ENCODE measurements at places on chromosomes 1 and 21.

- peak; percentile 24 for DNase-seq
Observed at GRCh38 chr1:19439464-19440171, 45.7 kb downstream of the CAPZB start.

- DNase-seq, result no peak
Observed at GRCh38 chr1:99963041-99963795, 6.6 kb upstream of the SLC35A3 start.

DNA sequence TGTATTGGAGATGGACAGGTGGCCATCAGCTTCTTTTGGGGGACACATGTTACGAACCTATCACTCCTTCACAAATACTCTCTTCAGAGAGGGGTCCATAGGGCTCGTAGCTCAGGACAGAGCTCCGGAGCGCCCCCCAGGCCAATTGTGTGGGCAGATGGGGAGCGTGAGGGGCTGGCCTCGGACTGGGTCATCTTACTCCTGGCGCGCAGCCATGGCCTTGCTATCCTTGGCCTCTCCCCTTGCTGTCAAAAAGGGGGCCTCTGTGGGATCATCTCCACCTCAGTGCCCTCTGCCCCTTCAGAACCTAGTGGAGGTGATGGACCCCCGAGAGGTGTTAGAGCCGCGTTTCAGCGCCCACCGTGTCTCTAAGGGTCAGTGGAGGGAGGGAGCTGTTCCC is 35.0 kb downstream of the ATP5PO start:
- no peak for DNase-seq

GRCh38 chr1:53942127-53942957 is 3.2 kb downstream of the IFT25 start:
- no peak for DNase-seq

- no peak for DNase-seq
Observed at GRCh38 chr1:36834586-36834985, 199.7 kb downstream of the GRIK3 start.

DNA sequence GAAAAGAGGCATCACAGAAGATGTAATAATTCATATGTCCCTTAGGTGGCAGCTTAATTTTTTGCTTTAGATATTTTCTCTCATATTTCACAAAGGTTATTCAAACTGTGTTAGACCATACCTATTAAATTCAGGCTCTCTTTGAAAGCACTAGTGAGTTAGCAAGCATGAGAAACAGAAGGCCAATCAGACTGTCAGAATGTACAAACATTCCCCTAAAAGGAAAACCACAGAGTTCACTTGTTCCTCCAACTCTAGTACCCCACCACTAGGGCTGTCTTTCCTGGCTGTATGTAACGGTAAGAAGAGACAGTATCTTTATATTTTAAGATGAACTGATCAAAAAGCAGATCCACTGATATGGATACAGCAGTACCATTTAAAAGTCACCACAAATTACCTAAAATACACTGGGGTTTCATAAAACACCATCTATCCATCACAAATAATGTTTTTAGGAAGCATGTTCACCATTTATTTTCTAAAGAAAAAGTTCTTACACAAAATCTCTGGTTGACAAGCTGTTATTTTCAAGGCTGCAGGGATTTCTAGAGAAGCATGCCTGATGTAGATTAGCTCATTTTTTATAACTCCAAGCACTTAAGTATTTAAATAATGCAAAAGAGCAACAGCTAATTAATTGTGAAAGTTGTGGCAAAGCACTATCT is 1.8 kb downstream of the ARPC5 start:
- DNase-seq, result peak; percentile 83

GRCh38 chr1:47449822-47450552 is 12.1 kb downstream of the FOXD2 start:
- DNase-seq, result peak; percentile 43

DNA sequence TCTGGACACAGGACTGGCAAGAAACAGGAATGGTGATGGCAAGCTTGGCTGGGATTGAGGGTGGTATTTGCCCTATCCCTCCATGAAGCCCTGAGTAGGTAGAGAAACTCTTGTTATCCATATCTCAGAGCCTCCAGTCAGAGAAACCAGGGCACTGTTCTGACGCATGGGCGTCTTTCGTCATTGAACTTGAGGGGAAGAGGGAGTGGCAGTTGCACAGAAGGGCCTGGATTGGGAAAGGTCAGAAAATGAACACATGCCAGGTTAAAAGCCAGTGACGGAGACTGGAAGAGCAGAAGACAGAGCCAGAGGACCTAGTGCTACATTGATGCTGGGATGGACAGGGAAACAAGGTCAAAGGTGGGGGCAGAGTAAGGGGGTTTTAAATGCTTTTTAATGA is 516.7 kb downstream of the PLPP3 start:
- DNase-seq, result no peak

GRCh38 chr1:107899655-107900054 is 65.3 kb downstream of the VAV3 start:
- DNase-seq, result no peak

DNA sequence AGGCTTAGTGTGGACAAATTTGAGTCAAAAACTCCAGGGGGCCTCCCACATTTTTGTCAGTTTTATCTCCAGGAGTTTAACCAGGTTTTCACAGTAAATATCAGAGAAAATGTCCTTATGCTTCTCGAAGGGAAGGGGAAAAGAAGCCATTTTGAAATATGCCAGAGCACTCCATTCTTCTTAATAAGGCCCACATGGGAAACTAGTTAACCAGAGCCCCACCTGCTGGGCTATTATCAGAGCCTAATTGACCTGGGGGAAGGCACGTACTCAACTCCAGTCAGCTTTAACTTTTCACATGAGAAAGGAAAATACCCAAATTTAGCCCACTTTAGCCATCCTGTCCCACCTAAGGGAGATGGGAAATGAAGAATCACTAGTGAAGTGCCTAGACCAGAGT is 296.3 kb downstream of the PTBP2 start:
- DNase-seq, result no peak

GRCh38 chr1:238488401-238488800 is 597.7 kb upstream of the ZP4 start:
- no peak for DNase-seq

- no peak for DNase-seq
Observed at GRCh38 chr21:43717967-43718871, 710 bp upstream of the PDXK start.

- DNase-seq, result no peak
Observed at GRCh38 chr1:27567146-27567526, 36.8 kb downstream of the AHDC1 start.

DNA sequence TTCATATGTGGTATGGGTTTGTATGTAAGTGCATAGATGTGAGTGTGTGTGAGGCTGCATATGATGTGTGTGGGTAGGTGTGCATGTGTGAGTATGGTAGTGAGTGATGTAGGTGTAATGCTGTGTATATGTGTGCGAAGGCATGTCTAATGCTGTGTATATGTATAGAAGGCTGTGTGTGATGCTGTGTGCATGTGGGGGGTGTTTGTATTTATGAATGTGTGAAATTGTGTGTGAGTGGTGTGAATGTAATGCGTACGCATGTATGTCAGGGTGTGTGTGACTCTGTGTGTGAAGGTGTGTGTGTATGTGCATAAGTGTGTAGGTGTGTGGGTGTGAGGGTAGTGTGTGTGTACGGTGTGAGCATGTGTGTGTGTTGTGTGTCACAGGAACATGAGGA is 300.0 kb downstream of the OMA1 start:
- DNase-seq, result no peak

GRCh38 chr1:219367496-219367895 is 193.8 kb downstream of the LYPLAL1 start:
- no peak for DNase-seq

DNA sequence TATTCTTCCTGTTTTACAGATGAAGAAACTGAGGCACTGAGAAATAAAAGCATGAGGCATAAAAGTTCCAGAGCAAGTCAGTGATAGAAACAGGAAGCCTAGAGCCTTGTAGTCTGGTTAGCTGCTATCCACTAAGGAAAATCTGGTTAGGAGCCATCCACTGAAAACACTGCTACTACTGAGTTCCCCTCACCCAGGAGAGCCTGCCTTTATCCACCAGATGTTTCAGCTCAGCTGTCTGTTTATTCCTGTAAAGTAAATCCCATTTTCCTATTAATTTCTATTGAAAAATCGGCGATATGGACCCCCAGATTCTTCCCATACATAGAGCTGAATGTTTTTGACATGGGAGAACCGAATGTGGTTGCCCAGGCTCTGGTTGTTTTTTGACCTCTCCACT is 63.7 kb upstream of the LMO4 start:
- no peak for DNase-seq

- peak; percentile 71 for DNase-seq
Observed at GRCh38 chr1:53047737-53048736, 14.0 kb upstream of the PODN start.

DNA sequence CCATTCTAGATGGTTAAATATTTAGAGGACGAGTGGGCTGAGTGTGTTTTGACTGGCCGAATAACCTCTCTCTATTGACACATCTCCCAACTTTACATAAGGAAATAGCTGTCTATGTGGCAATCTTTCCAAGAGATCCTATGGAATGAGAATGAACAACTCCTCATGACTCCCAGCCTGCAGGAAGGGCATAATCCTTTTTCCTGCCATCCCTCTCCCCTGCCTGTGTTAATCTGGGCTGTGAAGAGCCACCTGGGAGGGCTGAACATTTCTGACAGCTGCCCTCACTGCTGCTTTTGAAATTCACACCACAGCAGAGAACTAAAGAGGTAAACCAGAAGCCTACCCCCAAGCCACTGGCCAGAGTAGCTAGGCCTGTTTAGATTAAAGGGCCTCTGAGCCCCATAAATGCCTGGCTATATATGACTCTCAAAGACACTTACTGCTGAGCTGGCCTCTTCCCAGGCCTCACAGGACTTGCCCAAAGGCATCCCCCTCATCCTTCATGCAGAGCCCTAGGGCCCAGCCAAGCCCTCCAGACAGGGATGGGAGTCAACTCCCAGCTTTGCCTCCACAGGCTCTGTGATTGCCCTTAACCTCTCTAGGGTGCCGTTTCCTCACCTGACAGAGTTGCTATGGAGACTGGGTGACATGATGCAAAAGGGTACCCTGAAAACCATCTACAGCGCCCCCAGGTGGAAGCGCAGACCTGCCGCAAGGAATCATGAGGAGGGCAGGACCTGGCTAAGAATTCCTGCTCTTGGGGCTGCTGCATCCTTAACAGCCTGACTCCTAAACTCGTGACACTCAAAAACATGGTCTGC is 42.0 kb upstream of the LDLRAP1 start:
- DNase-seq, result peak; percentile 65

DNA sequence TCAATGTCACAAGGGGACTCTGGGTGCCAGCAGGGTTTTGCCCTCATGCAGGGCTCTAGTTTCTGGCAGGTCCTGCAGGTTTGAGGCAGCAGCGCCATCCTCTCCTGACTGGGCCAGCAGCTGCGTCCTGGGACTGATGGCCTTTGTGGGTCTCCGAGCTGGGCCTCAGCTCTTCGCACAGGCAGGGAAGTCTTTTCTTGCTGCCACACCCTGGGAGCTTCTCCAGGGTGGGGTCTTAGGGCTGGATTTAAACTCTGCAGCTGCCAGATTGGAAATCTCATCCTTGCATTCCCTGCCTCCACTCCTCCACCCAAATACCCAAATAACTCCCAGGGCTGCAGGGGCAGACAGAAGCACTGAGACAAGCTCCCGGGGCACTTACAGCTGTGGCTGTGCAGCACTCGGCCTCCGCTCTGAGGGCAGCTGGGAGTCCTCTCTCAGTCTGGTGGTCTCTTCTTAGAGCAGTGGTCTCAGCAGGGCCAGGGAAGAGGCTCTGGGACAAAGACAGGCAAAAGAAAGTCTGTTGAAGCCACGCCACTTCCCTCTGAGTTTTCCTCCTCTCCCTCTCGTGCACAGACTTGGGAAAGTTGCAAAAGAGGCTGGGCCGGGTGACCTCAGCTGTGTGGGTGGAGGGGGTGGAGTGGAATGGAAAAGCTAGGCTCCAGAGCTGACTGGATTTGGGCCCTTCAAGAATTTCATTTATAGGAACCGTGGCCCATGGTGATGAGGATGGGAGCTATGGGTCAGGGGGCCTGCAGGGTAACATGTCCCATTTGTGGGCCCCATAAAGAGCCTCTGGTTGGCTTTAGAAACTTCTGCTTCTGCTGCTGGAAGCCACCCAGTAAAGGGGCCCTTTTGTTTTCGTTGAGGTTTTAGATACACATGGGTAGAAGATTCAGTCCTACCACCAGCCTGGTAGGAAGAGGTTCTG is at the start of gene RAB7B:
TSS of gene RAB7B (minus strand) at position 525 of the 931 bp plus-strand sequence. CDS start 9,260 bp downstream, outside the sequence.
- peak; percentile 35 for DNase-seq

DNA sequence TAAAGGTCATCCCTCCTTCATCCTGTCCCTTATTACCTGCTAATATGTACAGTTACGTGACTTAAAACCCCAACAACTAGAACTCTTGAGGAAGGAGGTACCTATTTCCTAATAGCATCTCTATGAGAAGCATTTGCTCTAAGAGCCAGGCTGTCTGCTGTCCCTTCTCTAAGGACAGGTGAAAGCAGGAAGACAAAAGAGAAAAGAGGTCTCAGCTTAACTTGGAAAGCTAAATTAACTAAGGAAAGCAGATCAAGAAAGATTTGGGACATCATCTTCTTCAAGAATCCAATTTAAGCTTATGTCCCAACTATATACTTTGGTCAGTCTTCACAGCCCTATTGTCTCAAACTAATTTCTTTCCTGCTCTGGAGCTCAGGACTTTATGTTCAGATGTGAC is 2.9 kb downstream of the EGLN1 start:
- no peak for DNase-seq

- no peak for DNase-seq
Observed at GRCh38 chr1:54265126-54265525, 65.2 kb downstream of the MRPL37 start.

- no peak for DNase-seq
Observed at GRCh38 chr1:209774592-209774991, 9.8 kb downstream of the C1orf74 start.

GRCh38 chr1:218347723-218348627 is 2.8 kb downstream of the TGFB2 start:
- DNase-seq, result peak; percentile 77

DNA sequence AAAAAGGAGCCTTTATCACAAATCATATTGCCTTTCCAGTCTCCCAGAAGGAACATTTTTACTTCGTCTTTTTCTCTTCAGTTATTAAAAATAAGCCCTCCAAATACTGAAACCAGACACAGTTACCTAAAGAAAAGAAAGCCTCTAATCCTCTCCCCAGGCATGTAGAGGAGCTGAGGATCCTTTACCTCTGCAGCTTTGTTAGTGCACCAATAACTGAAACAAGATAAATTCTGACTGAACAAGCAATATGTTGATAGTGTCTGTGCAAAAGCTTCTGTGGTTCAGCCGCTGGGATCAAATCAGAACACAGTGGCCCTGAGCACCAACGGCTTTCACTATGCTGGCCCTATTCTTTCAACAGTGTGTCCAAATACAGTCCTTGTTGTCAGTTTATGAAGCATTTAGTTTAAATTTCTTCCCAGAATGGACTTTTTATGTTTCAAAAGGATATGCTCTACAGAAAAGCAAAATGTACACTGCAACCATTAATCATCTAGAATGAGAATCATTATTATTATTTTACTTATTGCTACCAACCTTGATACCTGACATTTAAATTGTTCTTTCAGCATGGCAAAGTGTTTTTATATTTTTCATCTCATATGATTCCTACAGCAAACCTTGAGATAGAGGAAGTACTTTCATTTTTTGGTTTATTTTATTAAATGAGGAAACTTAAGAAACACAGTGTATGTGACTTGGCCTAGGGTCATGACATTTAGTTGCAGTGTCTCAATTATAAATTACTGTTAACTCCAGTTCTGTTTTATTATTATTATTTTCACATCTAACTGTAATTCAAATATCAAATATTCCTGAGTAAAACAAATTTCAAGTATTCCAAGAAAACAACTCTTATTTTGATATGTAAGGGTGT is 217.9 kb downstream of the NEGR1 start:
- no peak for DNase-seq
